ENCODE measurements at places on chromosomes 2 and 18.

DNA sequence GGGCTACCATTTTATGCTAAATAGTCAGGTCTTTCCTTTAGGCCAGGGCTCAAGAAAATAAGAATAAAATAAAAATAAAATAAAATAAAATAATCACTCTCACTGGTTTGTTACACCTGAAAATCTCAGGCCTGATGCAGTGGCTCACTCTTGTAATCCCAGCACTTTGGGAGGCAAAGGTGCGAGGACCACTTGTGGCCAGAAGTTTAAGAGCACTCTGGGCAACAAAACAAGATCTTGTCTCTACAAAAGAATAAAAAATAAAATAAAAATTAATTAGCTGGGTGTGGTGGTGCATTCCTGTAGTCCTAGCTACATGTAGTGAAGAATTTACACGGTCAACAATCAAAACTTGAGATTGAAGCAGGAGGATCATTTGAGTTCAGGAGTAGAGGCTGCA is 159.4 kb downstream of the NRXN1 start:
- no peak for DNase-seq

- DNase-seq, result no peak
These were observed 64.5 kb upstream of the NPAS2 start for GRCh38 chr2:100755441-100755840.

DNA sequence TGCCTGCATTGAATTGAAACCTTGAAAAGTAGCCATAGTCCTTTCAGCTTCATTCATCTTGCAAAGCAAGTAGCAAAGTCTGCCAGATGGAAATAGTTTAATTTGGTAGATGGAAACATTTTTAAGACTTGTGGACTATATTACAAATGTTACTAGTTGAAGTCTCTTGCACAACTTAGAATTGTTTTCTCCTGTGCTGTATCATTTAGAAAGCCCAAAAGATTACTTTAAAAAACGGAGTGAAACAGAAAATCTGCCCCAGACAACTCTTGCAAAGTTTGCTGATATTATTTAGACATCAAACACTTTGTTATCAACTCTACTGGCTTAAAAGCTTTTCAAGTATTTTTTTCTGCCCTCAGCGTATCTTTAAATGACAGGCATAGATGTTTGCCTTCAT is 335.0 kb downstream of the RPRM start:
- DNase-seq, result no peak

DNA sequence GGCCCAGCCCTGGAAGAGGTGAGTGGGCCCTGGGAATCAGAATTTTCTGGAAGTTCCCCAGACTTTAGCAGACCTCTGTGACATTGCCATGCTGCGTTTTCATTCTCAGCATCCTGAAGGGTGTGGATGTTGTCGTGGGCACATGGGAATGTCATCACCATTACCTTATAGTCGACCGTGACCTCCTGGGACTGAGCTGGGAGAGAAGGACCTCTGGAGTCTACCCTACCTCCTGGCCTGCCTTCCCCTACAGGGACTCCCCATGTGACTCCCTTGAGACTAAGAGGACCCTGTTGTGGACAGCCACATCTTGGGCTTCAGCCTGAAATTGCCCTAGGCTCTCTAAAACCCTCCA is 43.0 kb downstream of the CNGA3 start:
- no peak for DNase-seq

DNA sequence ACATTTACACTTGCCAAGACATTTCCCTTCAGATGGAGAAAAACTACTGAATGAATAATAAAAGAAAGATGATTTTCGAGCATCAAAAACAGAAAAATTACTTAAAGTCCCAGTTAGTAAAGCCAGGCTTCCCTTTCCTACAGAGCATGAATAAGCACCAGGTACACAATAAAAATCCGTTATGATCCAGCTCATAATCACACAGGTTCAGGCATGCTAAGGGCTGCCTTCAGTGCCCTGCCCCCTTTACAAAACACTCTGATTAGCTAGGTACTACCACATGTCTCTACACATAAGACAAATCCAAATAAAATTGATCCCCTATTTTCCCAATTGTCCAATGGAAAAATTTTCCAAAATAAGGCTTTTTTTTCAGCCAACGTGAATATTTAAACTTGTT is 413.2 kb upstream of the LRATD1 start:
- no peak for DNase-seq

- no peak for DNase-seq
These were observed 19.8 kb upstream of the MARCHF4 start for GRCh38 chr2:216392018-216392562.

DNA sequence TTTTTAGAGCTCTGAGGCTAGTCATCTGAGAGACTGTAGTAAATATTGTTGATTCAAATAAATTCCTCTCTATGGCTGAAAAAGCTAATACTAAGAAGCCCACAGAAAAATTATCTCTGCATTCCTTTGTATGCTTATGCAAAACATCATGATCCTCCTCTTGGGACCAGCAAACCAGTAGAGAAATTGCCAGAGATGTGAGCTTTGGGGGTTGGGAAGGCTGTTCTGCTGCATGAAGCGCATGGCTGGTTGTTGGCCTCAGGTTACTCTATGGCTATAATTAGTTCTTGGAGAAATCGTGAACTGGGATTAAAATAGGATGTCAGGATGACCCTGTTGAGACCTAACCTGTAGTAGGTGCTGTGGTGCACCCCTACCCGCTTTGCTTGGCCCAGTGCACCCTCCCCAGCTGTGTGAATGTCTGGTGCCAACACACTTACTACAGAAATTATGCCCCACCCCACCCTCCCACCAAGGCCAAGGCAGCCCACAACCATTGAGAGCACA is 35.5 kb upstream of the C1D start:
- no peak for DNase-seq

- no peak for DNase-seq
These were observed 201.8 kb downstream of the ZFP36L2 start for GRCh38 chr2:43024515-43025011.

- DNase-seq, result no peak
These were observed 244.3 kb upstream of the COPS8 start for GRCh38 chr2:236841389-236841788.

- DNase-seq, result no peak
These were observed 5.6 kb upstream of the ASB1 start for GRCh38 chr2:238420878-238421694.

DNA sequence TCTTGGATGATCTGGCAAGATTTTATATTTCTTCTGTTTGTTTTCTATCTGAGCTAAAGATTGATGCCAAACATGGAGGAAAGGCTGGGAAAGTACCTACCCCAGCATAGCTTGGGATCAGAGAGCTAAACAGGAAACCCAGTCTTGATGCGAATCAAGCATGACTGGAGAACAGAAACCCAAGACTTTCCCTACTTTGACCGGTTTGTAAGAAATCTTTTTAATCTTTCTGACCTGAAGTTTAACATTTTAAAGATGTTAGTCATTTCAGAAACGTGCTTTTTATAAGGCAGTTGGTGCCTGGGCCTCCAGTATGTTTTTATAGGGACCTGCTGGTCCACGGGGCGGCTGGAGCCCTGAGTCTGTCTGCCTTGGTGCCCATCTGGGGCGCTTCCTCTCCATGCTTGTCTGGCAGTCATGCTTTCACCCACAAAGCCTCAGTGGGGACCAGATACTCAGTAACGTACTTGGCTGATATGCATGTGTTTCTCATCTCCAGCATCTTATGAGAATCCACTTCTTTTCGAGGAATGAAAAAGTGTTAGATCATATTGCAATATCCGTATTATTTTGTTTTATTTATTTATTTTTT is 266.5 kb downstream of the PTGR3 start:
- DNase-seq, result no peak

All from NCI-H1105 (cell line).